ENCODE measurements at places on chromosomes 2 and 18. TPM values are rescaled to one million over a fixed set of nuclear protein-coding genes. Genes with fewer than 3 reads are reported as not detected.

The DCAF17 gene
- 15.9 TPM for total RNA-seq

The CEP68 gene
- 8.1 TPM for total RNA-seq

The RESP18 gene
- not detected for total RNA-seq

The COL6A3 gene
- total RNA-seq: 0.03 TPM

DNA sequence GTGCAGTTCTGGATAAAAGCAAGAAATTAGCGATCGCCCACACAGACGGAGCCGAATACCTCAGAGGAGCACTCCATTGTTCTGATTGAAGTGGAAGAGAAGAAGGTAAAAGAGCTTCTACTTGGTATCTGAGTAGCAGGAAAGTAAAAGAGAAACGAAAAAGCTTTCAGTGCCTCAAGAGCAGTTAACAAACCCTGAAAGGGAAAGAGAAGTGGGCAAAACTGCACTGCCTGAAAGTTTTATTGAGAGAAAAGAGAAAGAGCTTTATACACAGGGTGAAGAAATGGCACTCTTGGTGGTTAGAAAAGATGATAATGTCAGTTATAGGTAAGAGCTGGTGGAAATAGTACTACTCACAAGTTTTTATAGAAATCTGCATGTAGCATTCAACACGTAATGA lies 192.8 kb downstream of the CDCA7 start:
- no peak overlapping the region for H3K4me3 ChIP-seq
- H3K36me3 ChIP-seq: no peaks in the 10 kb centered on the region
- peaks cover 22% of the 10 kb centered on the region for H3K27me3 ChIP-seq
- DNase-seq: no peak
- no peak overlapping the region for H3K27ac ChIP-seq

GRCh38 chr2:53235836-53236582 lies 531.6 kb upstream of the CHAC2 start:
- no peaks in the 10 kb centered on the region for H3K36me3 ChIP-seq
- no peak overlapping the region for H3K27ac ChIP-seq
- H3K4me3 ChIP-seq: no peak overlapping the region
- H3K4me1 ChIP-seq: peaks cover 3% of the 10 kb centered on the region

- H3K4me1 ChIP-seq: no peaks in the 10 kb centered on the region
- no peak overlapping the region for H3K4me3 ChIP-seq
Observed at GRCh38 chr2:133919285-133919684, 334.6 kb upstream of the MGAT5 start.

- no peak for DNase-seq
- H3K4me1 ChIP-seq: no peaks in the 10 kb centered on the region
- no peak overlapping the region for H3K27ac ChIP-seq
- no peaks in the 10 kb centered on the region for H3K36me3 ChIP-seq
- no peak overlapping the region for H3K4me3 ChIP-seq
Observed at GRCh38 chr2:149315461-149315860, 14.9 kb upstream of the LYPD6 start.

- H3K27ac ChIP-seq: peak overlapping the region; percentile 47
- DNase-seq: no peak
- H3K36me3 ChIP-seq: peaks cover 37% of the 10 kb centered on the region
- peaks cover 84% of the 10 kb centered on the region for H3K4me1 ChIP-seq
- H3K4me3 ChIP-seq: no peak overlapping the region
- no peaks in the 10 kb centered on the region for H3K27me3 ChIP-seq
Observed at GRCh38 chr2:213122725-213123124, 28.7 kb downstream of the IKZF2 start.

DNA sequence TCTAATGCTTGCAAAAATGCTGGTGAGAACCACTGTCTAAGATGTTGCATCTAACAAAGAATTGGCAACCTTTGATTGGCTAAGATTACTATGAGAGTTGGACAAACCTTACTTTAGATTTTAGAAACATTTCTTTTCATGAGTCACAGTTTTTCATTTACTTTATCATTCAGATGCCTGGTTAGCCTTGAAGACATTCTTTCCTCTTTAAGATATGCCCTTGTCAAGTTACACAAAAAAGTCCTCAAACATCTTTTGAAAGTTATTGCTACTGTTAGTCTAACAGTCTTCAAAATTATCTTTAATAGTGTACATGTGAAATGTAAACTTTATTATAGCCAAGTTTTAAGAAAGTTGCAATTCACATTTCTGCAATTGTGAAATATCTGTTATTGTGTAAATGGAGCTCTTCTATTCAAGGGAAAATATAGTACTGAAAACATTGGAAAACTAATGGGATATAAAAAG lies 276.3 kb downstream of the RND3 start:
- no peak overlapping the region for H3K4me3 ChIP-seq
- H3K36me3 ChIP-seq: no peaks in the 10 kb centered on the region
- DNase-seq: no peak
- no peaks in the 10 kb centered on the region for H3K27me3 ChIP-seq
- H3K4me1 ChIP-seq: no peaks in the 10 kb centered on the region

- H3K27me3 ChIP-seq: no peaks in the 10 kb centered on the region
- no peak overlapping the region for H3K27ac ChIP-seq
- no peak overlapping the region for H3K4me3 ChIP-seq
- no peaks in the 10 kb centered on the region for H3K36me3 ChIP-seq
Observed at GRCh38 chr2:210606001-210606400, 49.6 kb downstream of the CPS1 start.

GRCh38 chr2:205814039-205814364 lies 131.7 kb downstream of the NRP2 start:
- H3K36me3 ChIP-seq: no peaks in the 10 kb centered on the region
- H3K27me3 ChIP-seq: peaks cover 7% of the 10 kb centered on the region
- H3K4me1 ChIP-seq: no peaks in the 10 kb centered on the region
- H3K27ac ChIP-seq: no peak overlapping the region
- DNase-seq: no peak

GRCh38 chr2:3661149-3661660 lies 3.2 kb downstream of the ALLC start:
- H3K27ac ChIP-seq: no peak overlapping the region
- no peaks in the 10 kb centered on the region for H3K36me3 ChIP-seq
- H3K4me1 ChIP-seq: peaks cover 2% of the 10 kb centered on the region
- peaks cover 5% of the 10 kb centered on the region for H3K27me3 ChIP-seq

GRCh38 chr18:12991821-12992179 lies 638 bp downstream of the CEP192 start:
- DNase-seq: no peak
- peaks cover 20% of the 10 kb centered on the region for H3K36me3 ChIP-seq
- H3K4me1 ChIP-seq: peaks cover 17% of the 10 kb centered on the region
- no peaks in the 10 kb centered on the region for H3K27me3 ChIP-seq
- H3K4me3 ChIP-seq: peak overlapping the region; percentile 97

GRCh38 chr2:185402474-185402873 lies 336.1 kb upstream of the FSIP2 start:
- no peaks in the 10 kb centered on the region for H3K36me3 ChIP-seq
- H3K4me3 ChIP-seq: no peak overlapping the region
- no peaks in the 10 kb centered on the region for H3K4me1 ChIP-seq
- H3K27ac ChIP-seq: no peak overlapping the region
- DNase-seq: no peak
- no peaks in the 10 kb centered on the region for H3K27me3 ChIP-seq

GRCh38 chr2:237201461-237202287 lies 116.0 kb downstream of the COPS8 start:
- H3K36me3 ChIP-seq: no peaks in the 10 kb centered on the region
- H3K27me3 ChIP-seq: peaks cover 7% of the 10 kb centered on the region
- no peak overlapping the region for H3K27ac ChIP-seq
- H3K4me1 ChIP-seq: no peaks in the 10 kb centered on the region

All from activated CD8-positive, alpha-beta T cell treated with anti-CD3 and anti-CD28 coated beads, Interleukin-2, amount 10 ng/mL, durations not matched to agents 7 days and 5 days (primary cell).